Activated naive CD8-positive, alpha-beta T cell treated with anti-CD3 and anti-CD28 coated beads for 36 hours (primary cell): ENCODE measurements at places on chromosomes 12 and 14. TPM values are rescaled to one million over a fixed set of nuclear protein-coding genes. Genes with fewer than 3 reads are reported as not detected.

DNA sequence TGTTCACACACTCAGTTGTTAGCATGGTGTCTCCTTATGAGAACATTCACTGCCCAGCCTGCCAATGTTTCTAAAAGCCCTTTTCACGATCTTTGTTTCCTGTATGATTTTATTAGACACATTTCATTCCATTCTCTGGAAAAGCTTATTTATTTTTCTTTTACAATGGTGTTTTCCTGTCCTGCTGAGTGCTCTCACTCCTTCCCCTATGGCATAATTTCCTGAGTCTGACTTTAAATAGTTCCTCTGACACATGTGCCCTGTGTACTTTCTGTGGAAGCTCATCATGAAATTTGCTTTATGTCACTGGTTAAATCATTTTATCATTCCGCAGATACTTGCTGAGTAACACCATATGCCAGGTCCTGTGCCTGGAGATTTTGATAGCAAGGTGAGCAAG is 612.0 kb downstream of the FLRT2 start:
- H3K27ac ChIP-seq: no peak overlapping the region
- no peaks in the 10 kb centered on the region for H3K36me3 ChIP-seq

- no peak overlapping the region for H3K4me3 ChIP-seq
- no peaks in the 10 kb centered on the region for H3K27me3 ChIP-seq
- peaks cover 8% of the 10 kb centered on the region for H3K36me3 ChIP-seq
- H3K4me1 ChIP-seq: peaks cover 3% of the 10 kb centered on the region
- no peak overlapping the region for H3K27ac ChIP-seq
Measured at GRCh38 chr14:30610787-30611343, 11.3 kb upstream of the SCFD1 start.

GRCh38 chr12:89492883-89493282 is 31.7 kb downstream of the GALNT4 start:
- H3K4me3 ChIP-seq: no peak overlapping the region
- peaks cover 23% of the 10 kb centered on the region for H3K4me1 ChIP-seq
- no peak for DNase-seq
- H3K36me3 ChIP-seq: peaks cover 14% of the 10 kb centered on the region

DNA sequence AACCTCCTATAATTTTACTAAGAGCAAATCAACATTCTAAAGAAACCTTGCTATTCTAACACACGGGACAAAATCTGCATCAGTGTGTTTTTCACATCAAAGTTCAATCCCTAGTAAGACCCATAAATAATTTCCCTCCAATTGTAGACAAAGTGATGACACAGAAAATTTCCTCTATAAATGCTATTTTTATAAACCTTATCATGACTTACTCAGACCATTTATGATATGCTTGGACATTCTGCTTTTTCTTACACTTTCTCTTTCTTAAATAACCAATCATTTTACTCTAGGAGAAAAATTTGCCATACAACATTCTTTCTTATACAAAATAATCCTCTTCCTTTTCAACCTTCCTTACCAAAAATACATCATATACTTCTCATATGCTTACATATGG is 67.0 kb downstream of the SDR9C7 start:
- DNase-seq: no peak
- H3K27me3 ChIP-seq: peaks cover 15% of the 10 kb centered on the region
- H3K27ac ChIP-seq: no peak overlapping the region

DNA sequence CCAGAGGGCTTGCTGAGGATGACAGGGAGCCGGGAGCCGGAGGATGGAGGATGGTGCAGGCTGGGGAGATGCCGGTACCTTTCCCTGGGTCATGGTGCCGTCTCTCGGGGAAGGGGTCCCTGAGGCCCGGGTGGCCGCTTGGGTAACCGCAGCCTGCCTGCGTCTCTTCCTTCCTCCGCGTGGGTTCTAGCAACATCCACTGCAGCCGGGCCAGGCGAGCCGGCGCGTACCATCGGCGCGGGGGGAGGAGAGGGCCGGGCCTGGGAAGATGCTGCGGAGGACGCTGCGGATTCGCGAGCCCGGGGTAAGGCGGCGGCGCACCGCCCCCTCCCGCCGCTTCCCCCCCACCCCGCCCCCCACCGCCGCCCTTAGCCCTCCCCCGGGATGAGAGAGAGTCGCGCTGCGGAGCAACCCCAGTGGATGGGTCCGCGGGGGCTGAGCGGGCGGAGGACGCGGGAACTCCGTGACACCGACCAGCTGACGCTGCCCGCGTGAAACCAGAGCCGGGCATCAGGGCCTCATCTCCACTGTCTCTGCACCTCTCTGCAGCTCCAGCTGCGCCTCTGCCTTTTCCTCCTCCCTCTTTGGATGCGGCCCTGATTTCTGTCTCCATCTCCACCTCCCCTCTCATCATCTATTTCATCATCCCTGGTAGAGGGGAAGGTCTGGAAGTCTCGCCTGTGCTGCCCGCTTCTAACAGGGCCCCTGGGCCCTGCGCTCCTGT is at the start of gene FAIM2:
Gene FAIM2 (minus strand): TSS at position 201 of the 724 bp plus-strand sequence. CDS start 108 bp downstream, at position 93.
- peaks cover 17% of the 10 kb centered on the region for H3K27me3 ChIP-seq
- H3K4me3 ChIP-seq: peak within 1 kb of the TSS; percentile 75
- peaks cover 10% of the 10 kb centered on the region for H3K4me1 ChIP-seq
- H3K36me3 ChIP-seq: no peaks in the 10 kb centered on the region

DNA sequence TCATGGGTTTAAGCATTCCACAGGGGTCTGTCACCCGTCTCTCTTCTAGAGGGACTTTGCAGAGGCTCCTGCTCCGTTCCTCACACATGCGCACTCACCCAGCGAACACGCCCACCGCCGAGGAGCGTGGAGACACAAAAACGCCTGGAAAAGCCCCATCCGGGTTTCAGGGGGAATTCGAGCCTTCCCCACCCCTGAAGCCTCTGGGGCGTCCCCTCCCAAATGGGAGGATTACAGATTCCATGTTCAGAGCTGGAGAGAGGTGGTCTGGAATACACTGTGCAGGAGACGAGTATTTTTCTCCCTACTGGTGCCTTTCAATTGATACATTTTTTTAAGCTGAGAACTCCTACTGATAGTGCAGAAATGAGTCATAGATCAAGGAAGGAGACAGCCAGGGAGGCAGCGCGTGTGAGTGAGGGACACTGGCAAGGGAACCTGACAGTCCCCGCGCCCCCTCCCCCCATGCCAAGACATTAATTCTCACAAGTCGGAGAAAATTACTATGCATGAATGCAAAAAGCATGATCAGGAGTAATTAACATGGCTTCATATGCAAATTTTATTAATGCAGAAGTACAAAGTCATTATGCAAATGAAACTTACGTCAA is 36.9 kb downstream of the BCL11B start:
- peak overlapping the region; percentile 91 for H3K27ac ChIP-seq

DNA sequence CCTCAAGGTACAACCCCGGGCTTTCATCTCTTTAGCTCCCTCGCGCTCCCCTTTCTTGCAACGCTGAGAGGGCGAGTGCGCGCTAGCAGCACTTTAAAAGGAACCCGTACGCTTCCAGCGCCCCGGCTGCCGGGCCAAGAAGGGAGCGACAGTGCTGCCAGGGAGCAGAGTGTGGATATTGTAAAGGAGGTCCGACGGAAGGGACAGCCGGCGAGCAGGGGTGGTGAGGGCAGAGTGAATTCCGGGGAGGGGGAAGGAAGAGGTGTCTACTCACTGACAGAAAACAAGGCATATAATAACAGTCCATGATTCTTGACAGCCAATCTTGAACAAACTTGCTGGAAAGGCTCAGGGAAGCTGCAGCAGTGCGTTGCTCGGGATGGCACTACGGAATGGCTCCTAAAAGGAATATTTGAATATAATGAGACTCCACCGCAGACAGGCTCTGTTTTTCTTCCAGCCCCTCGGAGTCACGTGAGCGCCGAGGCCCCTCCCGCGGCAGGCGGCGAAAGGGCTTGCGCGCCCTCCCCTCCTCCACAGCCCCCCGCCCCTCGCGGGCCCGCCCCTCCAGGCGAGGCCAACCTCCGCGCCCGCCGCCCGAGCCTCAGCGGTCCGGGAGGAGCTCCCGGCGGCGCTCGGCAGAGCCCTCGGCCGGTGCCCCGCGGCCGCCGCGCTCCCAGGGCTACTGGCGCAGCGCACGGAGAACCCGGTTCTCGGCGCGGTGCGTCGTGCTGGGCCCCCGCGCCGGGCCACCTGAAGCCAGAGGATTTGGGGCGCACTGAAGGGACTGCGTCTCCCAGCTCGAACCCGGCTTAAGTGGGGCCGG is 3.4 kb downstream of the BMP4 start:
- peaks cover 81% of the 10 kb centered on the region for H3K27me3 ChIP-seq
- H3K4me1 ChIP-seq: peaks cover 27% of the 10 kb centered on the region
- H3K4me3 ChIP-seq: peak overlapping the region; percentile 76
- no peaks in the 10 kb centered on the region for H3K36me3 ChIP-seq
- no peak for DNase-seq
- H3K27ac ChIP-seq: no peak overlapping the region

DNA sequence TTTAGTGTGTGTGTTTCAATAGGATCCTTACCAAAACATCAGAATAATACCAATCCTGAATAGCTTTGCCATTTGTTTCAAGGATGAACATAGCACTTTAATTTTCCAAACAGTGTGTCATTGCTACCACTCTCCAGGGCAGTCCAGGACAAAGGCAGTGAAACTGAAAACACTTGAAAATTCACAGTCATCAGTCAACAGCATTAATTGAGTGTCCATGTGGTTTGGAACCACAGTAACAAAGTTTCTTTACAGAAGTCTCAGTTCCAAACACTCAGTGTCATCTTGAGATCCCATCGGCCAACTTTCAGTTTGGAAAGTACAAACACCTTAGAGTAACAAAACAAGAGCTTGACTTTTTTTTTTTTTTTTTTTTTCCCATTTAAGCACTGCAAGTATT is 228.4 kb upstream of the SOX5 start:
- H3K36me3 ChIP-seq: no peaks in the 10 kb centered on the region
- DNase-seq: no peak
- no peaks in the 10 kb centered on the region for H3K4me1 ChIP-seq

- H3K27me3 ChIP-seq: no peaks in the 10 kb centered on the region
- no peak overlapping the region for H3K27ac ChIP-seq
- DNase-seq: peak; percentile 57
- peaks cover 38% of the 10 kb centered on the region for H3K4me1 ChIP-seq
- H3K36me3 ChIP-seq: no peaks in the 10 kb centered on the region
Measured at GRCh38 chr12:107402041-107403022, 283.3 kb upstream of the PWP1 start.

GRCh38 chr12:52267699-52268098 is 6.7 kb upstream of the KRT86 start:
- no peak for DNase-seq
- H3K4me3 ChIP-seq: no peak overlapping the region
- no peaks in the 10 kb centered on the region for H3K36me3 ChIP-seq
- H3K4me1 ChIP-seq: no peaks in the 10 kb centered on the region

DNA sequence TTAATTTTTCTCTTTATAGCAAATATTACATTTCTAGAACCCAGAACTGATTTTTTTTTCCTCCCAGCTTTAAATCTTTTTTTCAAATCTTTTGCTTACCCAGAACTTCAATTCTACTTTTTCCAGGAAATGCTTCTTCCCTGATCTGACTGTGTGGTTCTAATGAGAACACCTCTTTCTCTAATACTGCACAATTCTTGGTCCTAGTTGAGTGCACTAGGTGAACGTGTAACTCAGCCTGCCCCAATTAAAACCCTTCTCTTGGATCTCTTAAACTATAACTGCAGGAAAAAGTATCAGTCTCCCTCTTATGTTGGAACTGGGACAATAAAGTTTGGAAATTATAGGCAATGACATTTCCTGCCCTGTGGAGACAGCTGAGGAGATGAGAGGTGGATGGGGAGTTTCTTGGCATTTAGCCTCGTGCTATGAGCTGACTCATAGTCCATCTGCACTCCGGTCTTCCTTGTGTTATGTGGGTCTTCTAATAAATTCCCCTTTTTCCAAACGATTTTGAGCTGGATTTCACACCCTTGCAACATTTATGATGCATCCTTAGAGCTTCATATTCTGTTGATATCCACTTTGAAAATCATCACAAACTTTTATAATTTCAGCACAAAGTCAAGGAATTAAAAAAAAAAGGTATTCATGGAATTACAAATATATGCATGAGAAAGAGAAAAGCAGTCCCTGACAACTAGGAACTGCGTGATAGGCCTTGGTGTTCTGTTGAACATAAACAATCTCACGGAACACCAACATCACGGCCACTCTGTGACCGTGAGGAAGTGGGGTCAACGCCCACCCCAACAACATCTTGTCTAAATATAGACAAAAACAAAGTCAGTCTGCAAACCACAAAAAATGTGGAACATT is 52.4 kb downstream of the BRMS1L start:
- no peaks in the 10 kb centered on the region for H3K27me3 ChIP-seq
- no peaks in the 10 kb centered on the region for H3K36me3 ChIP-seq
- peaks cover 8% of the 10 kb centered on the region for H3K4me1 ChIP-seq
- no peak overlapping the region for H3K4me3 ChIP-seq

DNA sequence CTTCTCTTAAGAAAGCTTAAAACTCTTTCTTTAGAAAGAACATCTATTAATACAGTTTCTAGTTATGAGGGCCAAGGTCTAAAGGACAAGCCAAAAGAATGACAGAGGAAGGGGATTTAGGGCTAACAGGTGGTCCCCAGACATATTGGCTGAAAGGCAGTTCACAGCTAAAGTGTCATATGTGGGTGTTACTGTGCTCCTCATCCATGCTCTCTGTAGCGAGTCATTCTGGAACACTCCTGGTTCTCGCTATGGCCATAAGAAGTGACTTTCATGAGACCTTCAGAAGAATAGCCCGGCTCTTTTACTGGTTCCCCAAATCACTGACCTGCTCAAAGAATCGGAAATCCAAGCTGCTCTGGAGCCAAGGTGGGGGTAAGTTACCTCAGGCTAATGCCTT is 55.0 kb downstream of the TBK1 start:
- no peak for DNase-seq
- H3K4me1 ChIP-seq: peaks cover 2% of the 10 kb centered on the region
- no peaks in the 10 kb centered on the region for H3K27me3 ChIP-seq

GRCh38 chr14:31265701-31266398 is 58.3 kb upstream of the HECTD1 start:
- no peak for DNase-seq
- H3K27ac ChIP-seq: no peak overlapping the region
- H3K36me3 ChIP-seq: no peaks in the 10 kb centered on the region
- no peak overlapping the region for H3K4me3 ChIP-seq

DNA sequence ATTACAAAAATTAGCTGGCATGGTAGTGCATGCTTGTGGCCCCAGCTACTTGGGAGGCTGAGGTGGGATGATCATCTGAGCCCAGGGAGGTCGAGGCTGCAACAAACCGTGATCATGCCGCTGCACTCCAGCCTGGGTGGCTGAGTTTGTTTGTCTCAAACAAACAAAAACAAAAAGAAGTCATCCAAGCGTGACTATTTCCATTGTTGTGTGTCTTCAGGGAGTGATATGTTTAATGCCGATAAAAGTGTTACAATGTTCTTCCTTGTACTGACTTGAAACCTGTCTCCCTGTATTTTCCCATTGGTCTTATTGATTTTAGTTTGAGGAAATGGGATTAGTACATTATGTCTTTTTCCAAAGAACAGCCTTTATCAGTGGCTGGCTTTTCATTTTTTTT is 75.6 kb upstream of the USP44 start:
- H3K27me3 ChIP-seq: no peaks in the 10 kb centered on the region
- no peaks in the 10 kb centered on the region for H3K36me3 ChIP-seq
- H3K27ac ChIP-seq: no peak overlapping the region
- H3K4me1 ChIP-seq: no peaks in the 10 kb centered on the region

- H3K36me3 ChIP-seq: no peaks in the 10 kb centered on the region
- H3K4me3 ChIP-seq: peak overlapping the region; percentile 25
- no peaks in the 10 kb centered on the region for H3K27me3 ChIP-seq
Measured at GRCh38 chr12:132429946-132430643, 59.9 kb upstream of the FBRSL1 start.

- peaks cover 3% of the 10 kb centered on the region for H3K4me1 ChIP-seq
- no peak within 1 kb of the TSS for H3K27ac ChIP-seq
- peak within 1 kb of the TSS; percentile 40 for H3K4me3 ChIP-seq
Measured at GRCh38 chr14:60485598-60486251, at the start of gene C14orf39. C14orf39 (minus strand) TSS chr14:60486063; CDS start chr14:60485078, 985 bp downstream.

Gene HCAR1
- total RNA-seq: 0.68 TPM

Gene GRIP1
- 2.2 TPM for total RNA-seq

Gene PCBP2
- 1,052 TPM for total RNA-seq

Gene ETFBKMT
- total RNA-seq: 0.99 TPM

Gene KRT75
- total RNA-seq: not detected

Gene RFX4
- total RNA-seq: not detected

Gene OLR1
- total RNA-seq: not detected
